ENCODE measurements at places on chromosomes 7 and 10.

DNA sequence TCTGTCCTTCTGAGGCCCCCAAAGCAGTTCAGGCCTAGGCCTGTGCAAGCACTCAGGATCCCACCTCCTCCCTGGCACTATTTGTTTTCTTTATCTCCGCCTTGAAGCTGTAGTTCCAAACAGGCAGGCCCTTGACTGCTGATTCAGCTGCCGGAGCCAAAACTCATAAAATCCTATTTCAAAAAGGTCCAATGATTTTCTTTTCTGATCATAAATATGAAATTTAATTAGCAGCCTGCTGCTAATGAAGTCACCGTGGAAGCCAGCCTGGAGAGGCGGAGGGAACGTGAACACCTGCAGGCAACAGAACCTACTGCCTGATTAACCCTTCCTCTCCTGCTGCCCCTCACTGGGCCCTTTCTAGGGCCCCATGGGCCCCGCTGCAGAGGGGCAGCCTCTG lies 60.1 kb downstream of the CARD11 start:
- no peak for DNase-seq

DNA sequence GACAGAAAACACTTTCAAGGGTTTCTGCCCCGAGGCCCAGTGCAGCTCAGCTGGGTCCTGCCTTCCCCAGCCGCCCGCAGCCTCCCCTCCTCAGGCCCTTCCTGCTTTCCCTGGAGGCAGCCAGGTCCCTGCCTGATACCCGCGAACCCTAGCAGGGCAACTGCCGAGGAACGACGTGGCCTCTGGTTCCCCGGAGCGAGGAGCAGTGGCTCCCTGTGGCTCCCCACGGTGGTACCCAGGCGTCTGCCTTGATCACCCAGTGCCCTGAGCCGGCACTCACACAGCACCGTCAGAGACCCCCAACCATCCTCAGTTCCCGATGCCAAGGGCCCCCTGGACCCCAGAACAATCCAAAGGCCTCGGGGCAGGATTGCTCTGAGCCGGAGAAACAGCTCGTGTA lies 58.3 kb downstream of the CFAP46 start:
- no peak for DNase-seq

GRCh38 chr7:134758981-134759380 lies 20.5 kb upstream of the CALD1 start:
- DNase-seq = no peak

DNA sequence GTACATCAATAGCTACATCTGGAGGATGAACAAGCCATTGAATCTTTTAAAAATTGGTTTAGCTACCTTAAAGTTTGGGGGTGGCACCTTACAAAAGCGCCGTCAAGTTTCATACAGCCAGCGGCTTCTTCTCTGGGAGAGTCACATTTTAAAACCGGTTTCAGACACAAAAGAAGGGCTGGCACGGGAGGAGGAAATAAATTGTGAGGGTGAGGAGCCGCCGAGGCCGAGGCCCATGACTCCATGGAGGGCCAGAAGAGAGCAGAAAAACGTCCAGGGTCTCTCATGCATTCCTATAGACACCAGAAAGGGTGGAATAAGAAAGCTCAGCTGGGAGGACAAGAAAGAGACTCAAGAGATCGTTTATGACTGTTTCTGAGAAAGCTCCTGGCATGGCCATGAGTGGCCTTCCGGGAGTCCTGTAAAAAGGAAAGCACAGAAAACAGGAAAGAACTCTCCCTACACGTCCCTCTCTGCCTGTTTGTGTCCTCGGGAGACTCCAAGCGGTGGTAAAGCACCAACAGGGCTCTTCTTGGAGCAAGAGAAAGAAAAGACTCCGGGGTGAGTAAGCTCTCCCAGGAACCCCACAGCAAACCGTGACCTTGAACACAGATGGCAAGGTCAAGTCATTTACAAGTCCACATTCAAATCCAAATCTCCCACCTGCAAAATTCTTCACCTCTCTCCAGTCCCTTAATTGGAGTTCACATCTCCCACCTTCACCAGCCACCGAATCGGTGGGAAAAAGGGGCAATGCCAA lies 1.8 kb downstream of the FRAT2 start:
- peak; percentile 90 for DNase-seq

DNA sequence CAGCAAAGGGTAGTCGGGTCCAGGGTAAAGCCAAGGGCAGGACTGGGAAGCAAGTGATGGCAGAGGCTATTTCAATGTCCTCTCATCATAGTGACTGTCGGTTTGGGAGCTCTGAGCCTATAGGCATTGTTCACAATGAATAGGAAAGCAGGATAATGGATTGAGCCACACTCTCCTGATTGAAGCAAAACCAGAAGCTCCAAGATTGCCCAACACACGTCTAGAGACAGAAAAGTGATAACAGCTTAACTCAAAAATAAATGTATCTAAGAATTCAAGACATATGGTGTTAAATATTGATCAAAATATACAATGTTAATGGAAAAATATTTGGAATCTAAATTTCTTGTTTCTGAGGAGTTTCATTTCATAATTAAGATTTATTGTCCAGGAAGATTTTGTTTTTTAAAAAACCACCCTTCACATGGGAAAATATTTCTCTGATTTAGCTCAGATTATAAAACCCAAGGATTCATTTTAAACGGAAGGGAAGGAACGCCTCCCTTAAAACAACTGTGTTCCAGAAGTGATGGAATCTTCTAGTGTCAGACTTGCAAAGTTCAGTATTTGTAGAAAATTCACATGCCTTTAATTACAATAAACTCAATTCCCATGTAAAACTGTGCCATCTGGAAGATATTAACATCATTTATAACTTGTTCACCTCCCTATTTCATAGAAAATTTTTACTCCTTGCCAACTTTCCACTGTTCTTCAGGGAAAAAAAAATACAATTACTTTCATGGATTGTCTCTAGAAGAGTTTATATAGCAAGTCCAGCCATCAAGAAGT lies 54.5 kb downstream of the NRP1 start:
- no peak for DNase-seq

GRCh38 chr10:33115738-33116719 lies 158.0 kb upstream of the ITGB1 start:
- peak; percentile 57 for DNase-seq

DNA sequence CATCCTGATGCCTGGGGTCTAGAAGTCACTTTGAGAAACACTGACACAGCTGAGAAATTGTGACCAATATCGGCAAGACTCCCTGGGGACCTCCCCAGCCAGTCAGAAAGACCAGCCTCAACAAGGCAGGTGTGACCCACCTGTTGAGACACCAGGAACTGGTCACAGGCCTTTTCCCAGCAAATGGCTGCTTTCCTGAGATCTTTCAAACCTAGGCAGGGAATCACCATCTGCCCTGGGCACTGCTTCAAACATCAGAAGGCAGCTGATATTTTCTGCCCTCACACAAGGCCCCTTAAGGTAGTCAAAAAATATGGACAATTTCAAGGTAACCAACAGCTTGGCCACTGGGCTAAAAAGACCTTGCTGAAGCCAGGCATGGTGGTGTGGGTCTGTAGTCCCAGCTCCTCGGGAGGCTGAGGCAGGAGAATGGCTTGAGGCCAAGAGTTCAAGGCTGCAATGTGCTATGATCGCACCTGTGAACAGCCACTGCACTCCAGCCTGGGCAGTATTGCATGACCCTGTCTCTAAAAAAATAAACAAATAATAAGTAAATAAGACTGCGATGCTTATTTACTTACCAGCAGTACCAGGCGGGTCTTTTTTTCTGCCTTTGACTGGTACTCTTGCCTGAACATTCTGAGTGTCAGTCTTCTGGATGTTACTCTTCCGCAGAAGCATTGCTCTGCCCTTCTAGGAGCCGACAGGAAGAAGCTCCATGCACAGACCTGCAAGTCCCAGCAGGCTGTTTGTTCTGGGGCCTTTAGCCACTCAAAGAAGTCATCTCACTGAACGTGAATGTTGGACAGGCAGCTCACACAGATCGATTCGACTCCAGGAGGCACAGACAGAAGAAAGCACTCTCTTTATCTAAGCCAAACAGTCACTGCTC lies 59.7 kb downstream of the SORBS1 start:
- DNase-seq = no peak

GRCh38 chr10:106535304-106535953 lies 629.1 kb downstream of the SORCS1 start:
- DNase-seq = no peak

DNA sequence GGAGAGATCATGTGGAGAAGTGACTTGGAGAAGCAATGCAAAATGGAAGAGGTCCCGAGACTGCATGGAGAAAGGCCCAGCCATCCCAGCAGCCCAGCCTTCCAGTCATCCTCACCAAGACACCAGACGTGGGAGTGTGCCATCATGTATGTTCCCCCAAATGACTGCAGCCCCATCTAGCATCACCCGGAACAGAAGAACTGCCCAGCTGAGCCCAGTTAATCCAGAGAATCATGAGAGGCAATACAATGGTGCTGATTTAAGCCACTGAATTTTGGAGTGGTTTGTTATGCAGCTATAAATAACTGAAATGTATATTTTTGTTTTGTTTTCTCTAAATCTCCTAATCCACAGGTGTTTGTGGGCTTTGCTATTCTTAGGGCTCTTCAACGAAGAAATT lies 22.5 kb upstream of the VCL start:
- no peak for DNase-seq

DNA sequence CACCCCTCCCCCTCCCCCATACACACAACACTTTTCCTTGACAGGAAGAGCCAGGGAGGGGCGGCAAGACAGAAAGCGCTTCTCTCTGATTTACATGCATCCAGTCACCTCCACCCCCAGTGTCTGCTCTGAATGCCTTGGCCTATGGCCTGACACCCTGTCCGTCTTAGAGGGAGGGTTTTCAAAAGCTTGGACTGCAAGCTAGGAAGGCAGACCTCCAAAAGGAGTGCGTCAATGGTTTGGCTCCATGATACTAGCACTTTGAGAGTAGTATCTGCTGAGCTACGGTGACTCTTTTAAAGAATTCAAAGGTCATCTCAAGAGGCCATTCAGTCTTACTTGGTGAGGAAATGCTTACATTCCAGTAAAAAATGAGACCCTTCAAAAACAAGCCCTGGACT lies 20.3 kb upstream of the PAX2 start:
- DNase-seq = no peak

GRCh38 chr10:23063045-23063972 lies 32.1 kb upstream of the MSRB2 start:
- peak; percentile 22 for DNase-seq

- DNase-seq = no peak
Observed at GRCh38 chr10:118076705-118077104, 30.0 kb upstream of the RAB11FIP2 start.

GRCh38 chr10:78559661-78560340 lies 509.0 kb upstream of the ZMIZ1 start:
- no peak for DNase-seq

GRCh38 chr7:10998996-10999757 lies 25.5 kb downstream of the PHF14 start:
- DNase-seq = no peak

- no peak for DNase-seq
Observed at GRCh38 chr7:117718116-117718835, 155.0 kb downstream of the CTTNBP2 start.

DNA sequence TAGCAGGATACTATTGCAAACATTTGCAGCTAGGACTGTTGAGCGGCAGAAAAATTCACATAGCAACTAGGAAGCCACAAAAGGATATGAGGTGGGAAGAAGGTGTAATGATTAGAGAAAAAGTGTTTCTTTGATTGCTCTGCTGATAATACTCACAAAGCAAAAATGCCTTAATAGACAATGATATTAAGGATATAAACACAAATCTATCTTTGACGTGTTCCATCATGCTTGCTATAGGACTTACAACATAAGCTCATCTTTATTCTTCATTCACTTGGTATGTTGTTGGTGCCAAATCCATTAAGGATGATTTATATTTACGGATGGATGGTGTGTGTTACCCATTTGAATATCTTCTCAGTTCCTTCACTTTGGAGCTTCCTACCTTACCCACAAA lies 309.3 kb downstream of the GPR37 start:
- no peak for DNase-seq

DNA sequence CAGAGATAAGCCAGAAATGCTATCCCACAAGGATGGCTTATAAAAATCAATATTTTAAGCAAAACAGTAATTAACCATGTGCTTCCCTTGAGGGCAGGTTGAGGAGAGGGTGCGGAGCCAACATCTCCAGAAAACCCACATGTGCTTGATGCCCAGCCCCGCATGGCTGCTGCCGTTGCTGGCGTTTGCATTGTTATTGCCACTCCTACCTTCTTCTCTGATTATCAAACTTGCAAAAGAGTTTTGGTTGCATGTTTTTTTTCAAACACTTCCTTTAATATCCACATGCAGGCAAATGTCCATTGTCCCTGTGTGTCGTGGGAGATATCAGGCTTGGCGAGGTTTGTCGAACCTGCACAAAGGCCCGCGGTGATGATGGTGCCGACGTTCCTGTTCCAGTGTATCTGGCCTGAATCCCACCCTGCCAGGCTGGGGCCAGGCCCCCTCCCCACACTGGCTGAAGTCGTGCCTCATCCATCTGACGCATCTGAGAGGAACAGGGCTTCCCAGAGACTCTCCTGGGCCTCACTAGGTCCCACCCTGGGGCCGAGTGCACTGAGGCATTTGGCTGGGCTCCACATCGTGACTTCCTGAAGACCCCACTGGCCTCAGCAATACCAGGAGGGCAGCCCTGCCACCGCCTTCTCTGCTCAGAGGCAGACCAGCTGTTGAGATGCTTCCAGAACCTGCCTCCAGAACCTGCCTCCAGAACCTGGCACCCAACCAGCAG lies 40.9 kb downstream of the TCERG1L start:
- DNase-seq = no peak

GRCh38 chr7:114630201-114630990 lies 215.8 kb downstream of the FOXP2 start:
- no peak for DNase-seq

DNA sequence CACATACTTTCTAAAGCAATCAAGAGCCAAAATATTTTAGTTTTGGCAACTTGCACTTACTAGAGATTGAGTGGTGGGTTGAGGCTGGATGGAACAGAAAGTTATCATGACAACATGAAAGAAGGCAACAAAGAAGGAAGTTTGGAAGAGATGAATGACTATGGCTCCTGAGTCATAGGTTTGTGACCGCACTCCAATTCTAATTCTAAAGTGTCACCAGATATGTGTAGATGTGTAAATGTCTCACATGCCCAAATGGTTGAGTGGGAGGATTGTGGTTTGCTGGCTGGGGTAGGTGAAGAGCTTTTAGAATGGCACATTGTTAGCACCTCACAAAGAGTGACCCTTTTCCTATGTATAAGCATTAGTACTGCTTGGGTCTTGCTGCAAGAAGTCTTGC lies 20.2 kb downstream of the TAS2R16 start:
- peak; percentile 4 for DNase-seq

- DNase-seq = no peak
Observed at GRCh38 chr7:2610898-2611297, 20.9 kb upstream of the TTYH3 start.

DNA sequence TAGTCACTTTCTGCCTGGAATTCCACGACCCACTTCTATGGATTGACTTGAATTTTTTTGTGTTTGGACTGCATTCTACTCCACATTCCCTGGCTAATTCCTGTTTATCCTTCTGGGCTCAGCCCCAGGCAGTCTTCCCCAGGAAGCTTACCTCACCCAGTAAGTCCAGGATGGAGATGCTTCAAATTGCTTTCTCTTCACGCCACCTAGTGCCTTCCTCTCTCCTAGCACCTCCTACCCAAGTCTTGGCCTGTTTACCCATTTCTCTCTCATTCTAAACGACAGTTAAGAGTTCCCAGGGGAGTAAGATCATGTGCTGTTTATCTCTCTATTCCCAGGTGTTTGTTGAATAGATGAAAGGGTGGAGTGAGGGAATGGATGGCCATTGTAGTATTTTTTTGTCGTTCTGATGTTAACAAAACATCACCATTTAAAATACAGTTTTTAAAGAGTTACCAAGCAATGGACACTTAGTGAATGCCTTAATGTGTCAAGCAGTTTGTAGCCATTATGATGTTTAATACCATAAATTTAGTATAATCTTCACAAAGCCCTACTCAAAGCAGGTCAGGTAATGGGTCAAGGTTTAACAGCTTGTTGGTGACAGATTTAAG lies 45.5 kb upstream of the TARP start:
- DNase-seq = peak; percentile 86
